Activated T-cell treated with anti-CD3 and anti-CD28 coated beads, Interleukin-2, amount 50 U/mL, for 72 hours (primary cell): ENCODE measurements at places on chromosomes 13 and 19. TPM values are rescaled to one million over a fixed set of nuclear protein-coding genes. Genes with fewer than 3 reads are reported as not detected.

DNA sequence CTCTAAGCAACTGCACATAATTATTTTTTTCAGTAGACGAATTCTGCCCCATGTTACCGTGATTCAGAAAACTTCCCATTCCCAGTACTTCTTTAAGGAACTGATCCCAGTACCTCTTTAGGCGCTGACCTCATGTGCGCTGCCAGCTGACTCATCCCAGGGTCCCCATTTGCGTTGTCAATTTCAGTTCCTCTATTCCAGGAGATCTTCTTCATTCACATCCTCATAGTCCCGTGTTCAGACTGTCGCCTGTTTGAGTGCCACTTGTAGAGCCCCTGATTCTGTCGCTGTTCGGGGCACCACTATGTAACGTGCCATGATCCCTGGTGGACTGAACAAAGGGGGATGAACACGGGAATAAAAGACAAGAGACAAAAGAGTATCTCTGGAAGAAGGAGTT, 16.4 kb downstream of the FPR3 start:
- DNase-seq, result no peak

DNA sequence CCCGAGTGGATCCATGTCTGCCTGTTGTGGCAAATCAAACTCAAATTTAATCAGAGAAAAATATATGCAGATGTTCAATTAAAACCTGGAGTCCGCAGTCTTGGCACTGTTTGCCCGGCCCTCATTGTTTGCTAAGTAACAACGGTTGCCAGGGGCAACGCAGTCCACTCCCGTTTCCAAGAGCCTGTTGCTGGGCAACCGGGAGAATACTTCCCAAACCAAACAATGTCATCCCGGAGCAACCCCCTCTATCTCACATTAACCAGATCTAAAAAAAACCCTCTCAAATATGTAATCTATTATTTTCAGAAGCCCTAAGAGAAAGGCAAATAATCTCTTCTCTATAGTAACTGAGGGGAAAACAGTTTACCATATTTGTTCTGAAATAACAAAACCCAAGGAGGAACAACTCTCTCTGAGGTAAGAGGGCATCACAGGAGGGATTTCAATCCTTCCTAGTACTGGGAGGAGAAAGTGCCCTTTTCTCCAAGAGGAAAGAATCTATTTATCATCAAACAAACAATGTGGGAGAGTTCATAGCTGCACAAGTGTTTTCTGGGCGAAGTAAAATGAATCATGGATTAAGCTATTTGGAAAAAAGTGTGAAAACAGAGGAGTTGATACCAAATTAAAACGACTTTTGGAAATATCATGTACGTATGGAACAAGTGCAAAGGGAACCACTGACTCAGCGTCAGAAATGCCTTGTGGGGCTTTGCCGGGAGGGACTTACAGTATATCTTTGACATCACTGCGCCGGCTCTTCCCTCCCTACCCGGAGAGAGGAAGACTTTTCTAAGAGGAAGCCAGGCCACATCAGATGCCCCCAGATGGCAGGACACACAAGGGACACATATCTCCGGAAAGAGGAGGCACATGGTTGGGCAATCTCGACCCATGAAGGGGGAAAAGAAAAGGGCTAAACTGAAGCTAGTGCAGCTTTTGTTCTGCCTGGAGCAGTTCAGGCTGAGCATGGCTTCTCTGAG, 43.3 kb downstream of the RFX2 start:
- no peak for DNase-seq

DNA sequence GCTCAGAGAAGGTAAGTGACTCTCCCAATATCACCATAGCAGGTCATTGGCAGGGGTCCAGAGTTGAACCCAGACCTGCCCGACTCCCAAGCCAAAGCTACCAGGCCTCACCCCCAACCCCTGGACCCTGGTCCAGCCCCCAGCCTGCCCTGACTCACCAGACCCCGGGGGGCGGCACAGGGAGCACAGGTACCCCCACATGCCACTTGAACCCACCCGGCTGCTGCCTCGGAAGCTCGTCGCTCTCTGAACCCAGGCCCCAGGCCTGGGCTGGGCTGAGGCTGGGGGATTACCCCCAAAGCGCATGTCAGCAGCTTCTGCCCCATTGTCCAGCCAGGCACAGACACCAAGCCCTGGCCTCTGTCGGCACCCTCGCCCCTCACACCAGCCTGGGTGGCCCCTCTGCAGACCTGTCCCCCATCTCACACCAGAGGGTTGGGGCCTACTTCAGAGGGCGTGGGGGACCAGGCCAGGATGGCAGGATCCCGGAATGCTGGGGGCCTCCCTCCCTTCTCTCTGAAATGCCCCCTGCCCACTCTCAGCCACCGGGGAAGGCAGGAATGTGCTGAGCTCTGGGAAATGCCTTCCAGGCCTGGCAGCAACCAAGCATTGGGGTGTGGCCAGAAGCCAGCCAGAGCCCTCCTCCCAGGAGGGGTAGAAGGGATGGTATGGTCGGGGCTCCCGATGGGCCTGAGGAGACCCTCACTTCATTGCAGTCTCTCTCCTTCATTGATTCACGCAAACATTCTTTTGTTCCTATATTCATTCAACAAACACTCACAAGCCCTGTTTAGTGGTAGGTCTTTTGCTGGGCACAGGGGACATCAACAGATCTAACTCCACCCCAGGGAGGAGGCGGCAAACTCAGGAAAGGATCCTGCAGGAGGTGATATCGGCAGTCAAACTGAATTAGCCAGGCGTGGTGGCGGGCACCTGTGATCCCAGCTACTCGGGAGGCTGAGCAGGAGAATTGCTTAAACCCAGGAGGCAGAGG, 1.7 kb upstream of the PRX start:
- DNase-seq, result no peak

- DNase-seq, result peak; percentile 33
Observed at GRCh38 chr19:17441241-17442021, 7.0 kb downstream of the TMEM221 start.

- DNase-seq, result no peak
Observed at GRCh38 chr13:43848001-43848649, 31.4 kb downstream of the CCDC122 start.

DNA sequence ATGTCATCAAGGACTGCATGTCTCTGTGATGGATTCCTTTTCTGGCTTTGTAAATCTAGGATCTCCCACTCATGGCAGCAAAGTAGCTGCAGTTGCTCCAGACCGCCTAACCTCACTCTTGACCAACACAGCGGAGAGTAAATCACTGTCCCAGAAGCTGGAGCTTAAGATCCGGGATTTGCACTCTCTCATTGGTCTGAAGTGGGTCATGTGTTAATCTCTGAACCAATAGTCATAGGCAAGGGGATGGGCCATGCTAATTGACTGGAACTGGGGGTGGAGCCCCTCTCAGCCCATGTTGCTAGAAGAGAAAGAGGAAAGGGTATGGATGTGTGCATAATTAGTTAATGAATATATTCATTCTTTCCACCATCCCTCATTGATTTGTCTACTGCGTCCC, 34.0 kb downstream of the VAV1 start:
- DNase-seq, result no peak

DNA sequence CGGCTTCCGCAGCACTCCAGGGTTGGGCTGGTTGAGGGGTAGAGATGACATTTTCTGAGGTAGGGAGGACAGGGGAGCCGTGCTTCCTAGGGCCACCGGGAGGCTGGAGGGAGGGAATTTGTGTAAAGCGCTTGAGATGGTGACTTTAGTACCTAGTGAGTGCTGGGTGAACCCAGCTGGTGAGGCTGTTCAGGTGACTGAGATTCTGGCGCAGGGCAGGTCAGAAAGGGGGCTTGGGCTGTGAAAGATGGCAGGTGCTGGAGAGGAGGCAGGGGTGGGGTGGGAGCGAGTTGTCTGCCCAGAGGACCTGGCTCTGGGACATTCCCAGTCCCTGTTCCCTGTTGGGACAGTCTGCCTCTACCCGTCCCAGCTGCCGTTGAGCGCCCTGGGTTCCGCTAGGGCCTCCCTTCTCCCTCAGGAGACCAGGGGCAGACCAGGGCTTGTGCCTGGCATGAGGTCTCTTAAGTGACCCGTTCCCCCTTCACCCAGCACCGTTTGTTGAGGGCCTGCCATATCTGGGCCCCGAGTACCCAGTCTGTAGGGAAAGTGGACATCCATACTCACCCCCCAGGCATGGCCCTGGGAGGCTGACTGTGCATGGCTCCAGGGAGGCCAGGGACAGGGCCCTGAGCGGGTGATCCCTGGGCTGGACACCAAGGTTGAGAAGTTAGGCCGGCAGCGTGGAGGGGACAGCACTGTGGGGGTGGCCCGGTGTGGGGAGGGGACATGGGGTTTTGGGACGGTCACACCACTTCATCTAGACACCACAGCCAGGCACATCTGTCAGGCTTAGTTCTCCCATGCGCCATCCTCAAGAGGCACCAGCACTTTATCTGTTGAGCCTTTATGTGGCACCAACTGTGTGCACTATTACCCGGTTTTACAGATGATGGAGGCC, 5.0 kb downstream of the PTOV1 start:
- no peak for DNase-seq

GRCh38 chr19:2957160-2957559, 12.4 kb upstream of the ZNF77 start:
- DNase-seq, result no peak

DNA sequence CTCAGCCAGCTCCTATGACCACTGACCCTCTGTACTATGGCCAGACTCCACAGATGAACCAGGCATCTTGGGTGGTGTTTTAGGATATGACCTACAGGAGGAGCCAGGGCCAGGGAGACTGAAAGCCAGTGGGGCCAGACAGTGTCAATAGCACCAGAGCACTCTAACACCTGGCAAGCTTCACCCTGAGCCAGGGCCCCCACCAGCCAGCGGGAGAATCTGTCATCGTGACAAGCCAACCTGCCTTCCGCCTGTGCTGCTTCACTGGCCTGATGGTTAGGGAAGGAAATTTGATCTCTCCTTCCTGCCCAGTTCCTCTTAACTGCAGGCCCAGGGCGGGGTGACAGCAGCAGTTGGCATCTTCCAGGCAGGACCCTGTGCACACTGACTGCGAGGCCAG, 222.4 kb downstream of the UQCRFS1 start:
- no peak for DNase-seq

DNA sequence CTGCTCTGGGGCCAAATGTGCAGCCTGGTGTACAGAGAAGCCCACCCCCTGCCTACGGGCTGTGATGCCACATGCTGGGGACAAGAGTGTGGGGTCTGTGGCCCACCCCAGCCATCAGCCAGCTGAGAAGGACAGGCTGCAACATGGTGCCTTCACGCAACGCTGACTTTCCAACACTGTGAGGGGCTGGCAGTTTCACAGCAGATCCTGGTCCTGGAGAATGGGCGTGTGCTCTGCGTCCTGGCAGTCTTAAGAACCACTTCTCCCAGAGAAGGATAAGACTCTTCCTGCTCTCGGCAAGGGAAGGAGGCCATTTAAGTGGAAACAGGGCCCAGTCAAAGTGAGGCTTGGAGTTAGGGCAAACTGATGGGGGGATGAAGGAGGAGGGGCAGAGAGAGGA, 4.6 kb downstream of the LRRC4B start:
- no peak for DNase-seq

PTGER1 gene
- total RNA-seq, result 0.39 TPM

GRCh38 chr13:89136678-89137077, 1465.5 kb downstream of the SLITRK5 start:
- DNase-seq, result no peak

DNA sequence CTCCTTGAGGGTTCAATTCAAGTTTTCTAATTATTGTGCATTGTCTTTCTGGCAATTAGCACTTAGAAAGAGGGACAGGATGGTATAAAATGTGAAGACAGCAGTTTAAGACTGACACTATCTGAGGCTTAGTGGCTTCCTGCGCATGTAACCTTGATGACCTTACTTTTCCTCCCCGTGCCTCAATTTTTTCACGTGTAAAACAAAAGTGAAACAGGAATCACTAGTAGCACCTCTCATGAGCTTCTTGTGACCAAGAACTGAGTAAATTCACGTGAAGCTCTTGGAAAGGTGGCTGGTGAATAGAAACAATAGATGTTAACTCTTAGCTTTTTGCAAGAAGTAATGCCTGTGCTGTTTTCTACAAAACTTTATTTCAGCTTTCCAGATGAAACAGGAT, 233.9 kb downstream of the LMO7 start:
- DNase-seq, result peak; percentile 2

DNA sequence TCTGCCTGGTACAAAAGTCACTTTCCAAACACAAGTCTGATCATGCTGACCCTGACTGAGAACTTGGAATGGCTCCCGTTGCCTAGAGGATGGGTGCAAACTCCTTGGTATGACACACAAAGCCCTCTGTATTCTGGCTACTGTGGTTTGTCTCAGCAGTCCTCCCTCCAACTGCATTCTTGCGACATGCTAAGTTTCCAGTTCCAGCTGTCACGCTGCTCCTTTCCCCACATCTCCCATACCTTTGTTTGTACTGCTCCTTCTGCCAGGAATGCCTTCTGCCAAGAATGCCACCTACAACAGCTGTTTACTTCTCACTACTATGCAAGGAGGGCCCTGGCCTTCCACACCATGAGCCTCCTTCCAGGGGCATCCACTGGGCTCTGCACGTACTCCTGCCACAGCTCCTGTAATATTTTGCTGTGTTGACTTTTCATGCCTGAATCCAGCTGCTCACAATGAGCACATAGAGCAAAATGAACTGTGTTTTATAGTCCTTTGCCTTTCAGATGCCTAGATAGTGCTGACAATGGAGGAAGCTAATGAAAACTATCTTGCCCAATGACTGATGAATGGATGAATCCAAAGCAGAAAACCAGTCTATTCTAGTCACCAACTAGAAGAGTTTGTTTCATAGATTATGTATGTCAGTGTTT, 543.7 kb downstream of the EFNB2 start:
- DNase-seq, result no peak

- peak; percentile 23 for DNase-seq
Observed at GRCh38 chr13:48804821-48805601, 151.3 kb downstream of the CYSLTR2 start.

DNA sequence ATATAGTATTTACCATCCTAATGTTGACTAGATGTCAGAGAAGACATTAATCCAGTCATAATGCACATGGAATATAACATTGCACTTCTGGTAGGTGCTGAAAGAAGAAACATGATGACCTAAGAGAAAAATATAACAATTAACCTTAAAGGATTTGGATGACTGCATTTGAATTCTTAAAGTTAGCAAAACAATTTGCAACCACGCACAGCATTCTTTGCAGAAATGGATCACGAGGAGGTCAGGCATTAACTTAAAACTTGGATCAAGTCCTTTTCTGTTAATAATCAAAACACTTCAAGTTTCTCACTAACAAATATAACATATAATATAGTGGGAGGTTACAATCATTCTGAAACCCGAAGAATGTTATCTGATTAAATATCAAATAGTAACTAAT, 525.0 kb upstream of the SLITRK6 start:
- no peak for DNase-seq

DNA sequence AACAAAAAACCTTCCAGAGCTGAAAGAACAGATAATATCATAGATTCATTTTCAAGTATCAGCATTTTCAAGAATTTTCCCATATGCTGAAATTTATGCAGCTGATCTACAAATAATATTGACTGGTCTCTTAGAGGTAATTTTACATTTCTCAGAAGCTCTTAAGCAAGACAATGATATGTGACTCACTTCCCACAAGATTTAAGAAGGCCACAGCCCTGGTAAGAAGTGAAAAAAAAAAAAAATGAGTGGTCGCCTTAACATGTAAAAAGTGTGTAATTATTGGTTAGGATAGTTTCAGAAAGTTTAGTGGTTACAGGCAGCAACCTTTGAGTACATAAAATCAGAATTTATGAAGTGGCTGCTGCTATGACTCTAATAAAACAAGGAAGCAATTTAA, 54.5 kb downstream of the NUFIP1 start:
- DNase-seq, result no peak

LYPD3 gene
- total RNA-seq, result 3.1 TPM

CILP2 gene
- total RNA-seq, result 0.44 TPM

SIGLEC10 gene
- 0.38 TPM for total RNA-seq

- DNase-seq, result peak; percentile 48
Observed at GRCh38 chr19:35509018-35509652, 4.3 kb downstream of the DMKN start.

ATP4B gene
- not detected for total RNA-seq

XRCC1 gene
- 58.4 TPM for total RNA-seq

NECTIN2 gene
- 3.3 TPM for total RNA-seq

GRCh38 chr13:108194435-108194936, 20.9 kb downstream of the LIG4 start:
- DNase-seq, result no peak
